CD4-positive, alpha-beta T cell treated with Interleukin-10 for 1 hour (primary cell): ENCODE measurements at places on chromosomes 4 and X.

GRCh38 chr4:121514443-121514842 is 133.6 kb upstream of the QRFPR start:
- DNase-seq: no peak

GRCh38 chr4:46931981-46932380 is 22.9 kb upstream of the COX7B2 start:
- DNase-seq: peak; percentile 15

DNA sequence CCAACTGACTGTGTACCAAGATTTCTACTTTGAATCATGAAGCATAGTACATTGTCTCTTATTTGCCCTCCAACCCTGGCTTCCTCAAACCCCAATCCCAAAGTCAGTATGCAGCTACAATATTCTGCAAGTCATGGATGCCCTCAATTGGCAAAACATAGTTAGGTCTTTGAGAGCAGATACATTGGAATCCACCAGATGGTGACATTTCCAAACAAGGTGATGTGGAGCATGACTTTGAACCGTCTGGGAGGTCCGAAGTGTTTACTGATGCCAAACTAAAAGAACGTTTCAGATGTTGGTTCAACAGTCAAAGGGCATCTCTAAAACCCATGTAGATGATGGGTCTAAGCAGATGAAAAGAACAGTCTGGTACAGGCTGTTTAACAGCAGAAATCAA is 43.7 kb upstream of the FRMD7 start:
- DNase-seq: no peak

- no peak for DNase-seq
These were observed 14.5 kb upstream of the MAML3 start for GRCh38 chr4:140168474-140168873.

GRCh38 chr4:103996064-103996463 is 276.3 kb upstream of the TACR3 start:
- DNase-seq: no peak

DNA sequence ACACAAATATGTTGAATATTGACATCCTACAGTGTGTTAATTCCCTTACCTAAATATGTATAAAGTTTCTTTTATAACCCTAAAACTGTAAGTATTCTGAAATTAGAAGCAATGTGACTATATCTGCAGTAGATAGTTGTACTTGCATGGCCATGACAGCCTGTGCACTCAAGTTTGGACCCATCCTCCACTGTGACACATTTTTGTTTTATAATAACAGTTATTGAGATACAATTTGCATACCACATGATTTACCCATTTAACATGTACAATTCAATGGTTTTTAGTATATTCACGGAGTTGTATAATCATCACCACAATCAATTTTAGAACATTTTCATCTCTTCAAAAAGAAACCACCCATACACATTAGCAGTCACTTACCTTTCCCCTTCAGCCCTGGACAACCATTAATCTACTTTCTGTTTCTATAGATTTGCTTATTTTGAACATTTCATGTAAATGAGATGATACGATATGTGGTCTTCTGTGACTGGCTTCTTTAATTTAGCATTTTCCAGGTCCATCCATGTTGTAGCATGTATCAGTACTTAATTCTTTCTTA is 29.6 kb downstream of the HERC3 start:
- DNase-seq: no peak

DNA sequence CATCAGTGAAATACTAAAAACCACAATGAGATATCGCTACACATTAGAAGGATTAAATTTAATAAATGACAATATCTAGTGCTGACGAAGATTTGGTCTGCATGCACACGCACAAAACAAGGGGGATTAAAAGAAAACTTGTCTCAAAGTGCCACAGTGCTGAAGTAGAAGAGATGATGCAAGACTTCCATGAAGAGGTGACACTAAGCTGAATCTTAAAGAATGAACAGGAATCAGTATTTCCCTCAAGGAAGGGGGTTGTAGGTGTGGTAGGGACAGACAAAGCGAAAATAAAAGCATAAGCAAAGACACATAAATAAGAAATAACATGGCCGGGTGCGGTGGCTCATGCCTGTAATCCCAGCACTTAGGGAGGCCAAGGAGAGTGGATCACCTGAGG is 33.5 kb downstream of the CNOT6L start:
- DNase-seq: no peak

GRCh38 chr4:39043058-39043860 is 11.1 kb upstream of the TMEM156 start:
- no peak for DNase-seq

- no peak for DNase-seq
These were observed 45.0 kb downstream of the CPLX1 start for GRCh38 chr4:780716-781492.

DNA sequence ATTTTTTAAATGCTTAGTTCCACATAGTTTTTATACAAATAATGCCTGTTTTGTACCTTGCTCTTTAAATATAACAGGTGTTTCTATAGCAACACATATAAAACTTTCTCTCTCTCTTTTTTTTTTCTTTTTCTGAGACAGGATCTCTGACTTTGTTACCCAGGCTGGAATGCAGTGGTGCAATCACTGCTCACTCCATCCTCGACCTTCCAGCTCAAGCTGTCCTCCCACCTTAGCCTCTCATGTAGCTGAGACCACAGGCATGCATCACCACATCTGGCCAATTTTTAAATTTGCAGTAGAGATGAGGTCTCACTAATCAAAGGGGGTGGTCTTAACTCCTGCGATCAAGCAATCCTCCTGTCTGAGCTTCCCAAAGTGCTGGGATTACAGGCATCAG is 18.3 kb upstream of the SULT1E1 start:
- no peak for DNase-seq

- no peak for DNase-seq
These were observed 26.2 kb upstream of the MXD4 start for GRCh38 chr4:2288051-2288541.

DNA sequence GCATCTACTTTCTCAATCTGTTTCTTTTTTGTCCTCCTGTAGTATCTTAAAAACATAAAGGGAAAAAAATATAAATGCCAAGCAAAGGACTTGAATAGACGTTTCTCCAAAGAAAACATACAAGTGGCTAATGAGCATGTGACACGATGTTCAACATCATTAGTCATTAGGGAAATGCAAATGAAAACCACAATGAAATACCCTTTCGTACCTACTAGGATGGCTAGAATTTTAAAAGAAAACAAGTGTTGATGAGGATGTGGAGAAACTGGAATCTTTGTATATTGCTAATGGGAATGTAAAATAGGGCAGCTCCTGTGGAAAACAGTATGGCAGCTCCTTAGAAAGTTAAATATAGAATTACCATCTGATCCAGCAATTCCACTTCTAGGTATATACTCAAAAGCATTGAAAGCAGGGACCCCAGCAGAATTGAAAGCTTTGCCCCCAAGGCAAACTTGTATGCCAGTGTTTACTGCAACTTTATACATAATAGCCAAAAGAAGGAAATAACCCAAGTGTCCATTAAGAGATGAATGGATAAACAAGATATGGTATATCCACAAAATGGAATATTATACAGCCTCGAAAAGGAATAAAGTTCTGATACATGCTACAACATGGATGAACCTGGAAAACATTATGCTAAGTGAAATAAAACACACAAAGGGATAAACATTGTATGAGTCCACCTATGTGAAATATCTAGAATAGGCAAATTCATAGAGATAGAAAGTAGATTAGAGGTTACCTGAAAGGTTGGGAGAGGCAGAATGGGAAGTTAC is 138.3 kb downstream of the SH3KBP1 start:
- no peak for DNase-seq

- DNase-seq: no peak
These were observed 37.0 kb downstream of the ZFP42 start for GRCh38 chr4:188032583-188032982.

GRCh38 chr4:128517096-128517738 is 229.6 kb upstream of the PGRMC2 start:
- no peak for DNase-seq

DNA sequence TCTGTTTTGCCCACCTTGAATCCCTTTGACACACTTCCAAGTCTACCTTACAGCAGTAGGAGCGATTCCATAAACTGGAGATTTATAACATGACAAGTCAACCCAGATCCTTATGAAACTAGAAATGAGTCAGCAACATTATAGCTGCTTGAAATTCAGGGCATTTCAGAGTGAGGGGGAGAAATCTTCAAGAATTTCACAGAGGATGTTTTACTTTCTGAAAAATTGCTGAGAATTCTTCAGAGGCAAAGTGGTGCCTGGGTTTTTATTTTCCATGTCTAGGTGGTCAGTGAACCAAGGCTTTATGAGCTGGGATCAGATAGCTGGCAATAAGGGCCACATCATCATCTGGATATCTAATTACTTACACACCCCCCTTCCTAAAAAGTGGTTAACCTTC is 119.8 kb downstream of the PPARGC1A start:
- no peak for DNase-seq

GRCh38 chr4:8837181-8837841 is 34.3 kb downstream of the HMX1 start:
- DNase-seq: no peak

- no peak for DNase-seq
These were observed 418 bp downstream of the TAB3 start for GRCh38 chrX:30888526-30889146.

- DNase-seq: no peak
These were observed 99.0 kb downstream of the ANOS1 start for GRCh38 chrX:8632924-8633323.

DNA sequence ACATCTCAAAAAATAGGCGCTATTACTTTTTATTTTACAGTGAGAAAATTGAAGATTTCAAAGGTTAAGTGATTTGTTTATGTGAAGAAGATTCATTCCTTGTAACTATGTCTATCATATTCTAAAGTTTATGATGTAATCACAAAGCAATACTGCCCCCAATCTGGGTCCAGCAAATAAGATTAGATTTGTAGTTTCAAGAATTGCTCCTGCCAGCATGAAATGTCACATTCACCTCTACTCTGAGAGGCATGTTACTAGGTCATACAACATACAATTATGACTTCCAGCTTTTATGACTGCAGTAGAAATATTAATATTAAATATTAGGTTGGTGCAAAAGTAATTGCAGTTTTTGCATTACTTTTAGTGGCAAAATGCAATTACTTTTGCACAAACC is 976.2 kb downstream of the FSTL5 start:
- no peak for DNase-seq

- DNase-seq: no peak
These were observed 130.6 kb upstream of the GLRA2 start for GRCh38 chrX:14398725-14399124.

DNA sequence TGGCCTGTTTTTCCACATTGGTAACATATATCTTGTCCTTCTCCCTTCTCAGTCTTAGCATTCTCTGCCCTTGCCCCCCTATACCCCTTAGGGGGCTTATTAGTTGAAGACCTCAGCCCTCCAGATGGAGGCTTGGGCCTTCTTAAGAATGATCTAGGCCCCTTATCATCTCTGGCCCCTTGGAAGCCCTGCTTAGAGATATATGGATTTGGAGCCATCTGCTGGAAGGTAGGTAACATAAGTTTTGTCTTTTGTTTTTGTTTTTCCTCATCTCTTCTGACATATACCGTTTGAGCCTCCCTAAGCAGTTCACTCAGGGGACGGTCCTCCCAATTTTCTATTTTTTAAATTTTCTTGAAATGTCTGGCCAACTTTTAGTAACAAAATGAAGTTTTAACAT is 48.3 kb upstream of the NAP1L2 start:
- DNase-seq: peak; percentile 22

DNA sequence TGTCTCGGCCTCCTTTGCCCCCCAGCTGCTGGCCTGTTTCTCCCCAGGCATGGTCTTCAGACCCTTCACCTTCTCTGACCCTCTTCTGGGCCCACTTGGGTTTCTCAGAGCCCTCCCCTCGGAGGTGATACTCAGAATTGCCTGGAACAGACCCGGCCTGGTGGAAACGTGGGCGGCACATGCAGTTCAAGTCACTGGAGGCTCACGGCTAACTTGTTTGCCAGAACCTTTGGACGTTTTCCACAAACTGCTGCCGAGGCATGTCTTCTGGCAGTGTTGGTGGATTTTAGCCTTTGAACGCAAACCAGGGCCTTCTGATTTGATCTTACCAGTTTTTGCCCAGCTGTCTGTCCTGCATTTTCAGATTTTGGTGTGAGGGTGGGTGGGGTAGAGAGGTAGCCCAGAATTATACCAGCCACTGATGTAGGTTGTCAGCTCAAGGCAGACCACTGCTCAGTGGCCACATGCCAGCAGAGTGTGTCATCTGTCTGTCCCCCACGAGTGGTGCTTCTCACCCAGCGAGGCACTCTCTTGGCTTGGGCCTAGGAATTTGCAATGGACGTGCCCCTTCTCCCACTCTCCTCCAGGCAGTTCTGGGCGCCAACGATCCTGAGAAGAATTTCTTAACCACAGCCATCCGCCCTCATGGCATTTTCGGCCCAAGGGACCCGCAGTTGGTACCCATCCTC is 32.5 kb upstream of the ZNF185 start:
- DNase-seq: no peak

GRCh38 chrX:115702982-115703381 is 142.0 kb downstream of the PLS3 start:
- no peak for DNase-seq

- no peak for DNase-seq
These were observed 273.9 kb downstream of the BCOR start for GRCh38 chrX:39823854-39824253.

GRCh38 chr4:122117743-122118142 is 34.4 kb upstream of the BLTP1 start:
- peak; percentile 33 for DNase-seq

GRCh38 chrX:124217304-124218251 is 114.9 kb upstream of the TEX13D start:
- DNase-seq: peak; percentile 67

- DNase-seq: no peak
These were observed 350.6 kb downstream of the CHIC1 start for GRCh38 chrX:73913580-73913979.

- DNase-seq: no peak
These were observed 33.2 kb upstream of the TBC1D14 start for GRCh38 chr4:6876440-6876839.

GRCh38 chr4:74934888-74935287 is 2.0 kb downstream of the PARM1 start:
- no peak for DNase-seq

DNA sequence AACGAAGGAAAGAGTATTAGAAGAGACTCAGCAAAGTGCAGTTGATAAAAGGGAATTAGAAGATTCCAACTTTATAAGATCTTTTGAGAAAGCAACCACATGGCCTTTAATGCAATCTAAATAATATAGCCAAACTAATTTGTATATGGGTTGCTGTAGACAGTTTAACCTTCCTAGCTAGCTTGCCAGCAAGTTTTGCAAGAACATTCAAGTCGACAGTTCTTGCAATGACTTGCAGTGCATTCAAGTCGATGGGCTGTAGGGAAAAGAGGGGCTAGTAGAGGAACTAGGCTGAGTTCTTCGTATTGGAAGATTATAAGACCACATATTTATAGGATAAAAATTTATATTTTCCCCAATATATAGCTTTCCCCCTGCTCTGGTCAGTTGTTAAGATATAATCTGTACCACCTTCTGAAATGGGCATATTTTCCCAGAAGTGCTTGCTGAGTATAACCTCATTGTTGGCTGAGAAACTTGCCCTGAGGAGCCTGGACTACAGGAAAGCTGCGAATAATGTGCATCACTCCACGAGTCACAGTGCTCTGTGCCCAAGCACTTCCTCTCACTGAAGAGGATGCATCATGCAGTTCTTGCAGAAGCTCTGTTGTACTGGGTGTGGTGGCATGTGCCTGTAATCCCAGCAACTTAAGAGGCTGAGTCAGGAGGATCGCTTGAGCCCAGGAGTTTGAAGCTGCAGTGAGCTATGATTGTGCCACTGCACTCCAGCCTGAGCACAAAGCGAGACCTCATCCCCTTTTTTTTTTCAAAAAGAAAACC is 56.7 kb downstream of the DOCK11 start:
- no peak for DNase-seq
